CD4-positive, alpha-beta T cell treated with Interferon alpha-2 for 1 hour (primary cell): ENCODE measurements at places on chromosomes 1 and 21.

DNA sequence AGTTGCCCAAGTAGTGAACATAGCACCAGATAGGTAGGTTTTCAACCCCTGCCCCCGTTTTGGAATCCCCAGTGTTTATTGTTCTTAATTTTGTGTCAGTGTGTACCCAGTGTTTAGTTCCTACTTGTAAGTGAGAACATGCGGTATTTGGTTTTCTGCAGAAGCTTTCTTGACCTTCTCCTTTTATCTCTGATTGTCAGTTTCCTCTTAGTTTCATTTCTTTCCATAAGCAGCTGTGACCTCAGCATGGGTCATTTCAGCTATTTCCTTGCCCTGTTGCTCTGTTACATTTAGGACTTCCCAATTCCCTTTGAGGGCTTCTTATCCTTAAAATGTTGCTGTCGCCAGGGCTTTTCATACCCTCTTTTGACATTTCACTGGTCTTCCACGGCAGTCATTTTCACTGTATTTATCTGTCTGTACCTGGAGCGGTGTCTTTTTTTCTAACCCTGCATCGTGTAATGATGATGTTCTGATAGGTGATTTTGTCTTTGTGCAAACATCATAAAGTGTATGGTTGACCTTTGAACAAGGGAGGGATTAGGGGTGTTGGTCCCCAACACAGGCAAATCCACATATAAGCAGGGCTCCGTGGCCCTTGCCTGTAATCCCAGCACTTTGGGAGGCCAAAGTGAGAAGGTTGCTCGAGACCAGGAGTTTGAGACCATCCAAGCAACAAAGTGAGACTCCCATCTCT, 15.0 kb downstream of the ITSN1 start:
- DNase-seq, result peak; percentile 6

GRCh38 chr1:98791498-98791897, 130.0 kb downstream of the SNX7 start:
- no peak for DNase-seq

GRCh38 chr1:48692235-48692634, 84.5 kb downstream of the BEND5 start:
- no peak for DNase-seq

- DNase-seq, result peak; percentile 63
Measured at GRCh38 chr1:235998812-235999211, 66.1 kb downstream of the NID1 start.

DNA sequence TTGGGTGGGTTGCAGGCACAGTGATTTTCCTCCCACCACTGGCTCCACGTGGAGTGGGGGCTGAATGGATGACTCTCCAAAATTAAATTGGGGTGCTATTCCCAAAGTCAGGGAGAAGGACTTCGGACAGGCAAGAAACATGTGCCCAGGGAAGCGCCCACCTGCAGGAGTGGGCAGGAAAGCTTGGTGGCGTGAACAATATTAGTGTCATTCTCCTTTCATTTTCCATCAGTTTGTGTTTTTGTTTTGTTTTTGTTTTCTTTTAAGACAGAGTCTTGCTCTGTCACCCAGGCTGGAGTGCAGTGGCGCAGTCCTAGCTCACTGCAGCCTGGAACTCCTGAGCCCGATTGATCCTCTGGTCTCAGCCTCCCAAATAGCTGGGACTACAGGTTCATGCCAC, 30.1 kb downstream of the TOMM20 start:
- DNase-seq, result no peak

- DNase-seq, result no peak
Measured at GRCh38 chr1:53345996-53346813, 18.3 kb upstream of the LRP8 start.

DNA sequence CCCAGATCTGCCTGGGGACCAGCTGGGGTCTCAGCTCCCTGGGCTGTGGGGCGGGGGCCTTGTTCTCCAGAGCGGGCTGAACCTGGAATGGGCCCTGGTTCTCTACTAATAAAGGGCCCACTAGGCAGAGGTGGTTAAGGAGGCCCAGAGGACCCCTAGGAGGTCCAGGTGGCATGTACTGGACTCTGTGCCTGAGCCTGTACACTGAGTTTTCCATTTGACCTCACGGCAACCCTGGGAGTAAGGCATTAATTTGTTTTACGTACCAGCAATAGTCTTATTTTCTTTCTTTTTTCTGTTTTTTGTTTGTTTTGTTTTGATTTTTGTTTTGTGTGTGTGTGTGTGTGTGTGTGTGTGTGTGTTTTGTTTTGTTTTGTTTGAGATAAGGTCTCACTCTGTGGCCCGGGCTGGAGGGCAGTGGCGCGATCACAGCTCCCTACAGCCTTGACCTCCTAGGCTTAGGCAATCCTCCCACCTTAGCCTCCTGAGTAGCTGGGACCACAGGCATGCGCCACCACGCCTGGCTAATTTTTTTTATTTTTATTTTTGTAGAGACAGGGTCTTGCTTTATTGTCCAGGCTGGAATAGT, 19.6 kb upstream of the FAM131C start:
- DNase-seq, result no peak

DNA sequence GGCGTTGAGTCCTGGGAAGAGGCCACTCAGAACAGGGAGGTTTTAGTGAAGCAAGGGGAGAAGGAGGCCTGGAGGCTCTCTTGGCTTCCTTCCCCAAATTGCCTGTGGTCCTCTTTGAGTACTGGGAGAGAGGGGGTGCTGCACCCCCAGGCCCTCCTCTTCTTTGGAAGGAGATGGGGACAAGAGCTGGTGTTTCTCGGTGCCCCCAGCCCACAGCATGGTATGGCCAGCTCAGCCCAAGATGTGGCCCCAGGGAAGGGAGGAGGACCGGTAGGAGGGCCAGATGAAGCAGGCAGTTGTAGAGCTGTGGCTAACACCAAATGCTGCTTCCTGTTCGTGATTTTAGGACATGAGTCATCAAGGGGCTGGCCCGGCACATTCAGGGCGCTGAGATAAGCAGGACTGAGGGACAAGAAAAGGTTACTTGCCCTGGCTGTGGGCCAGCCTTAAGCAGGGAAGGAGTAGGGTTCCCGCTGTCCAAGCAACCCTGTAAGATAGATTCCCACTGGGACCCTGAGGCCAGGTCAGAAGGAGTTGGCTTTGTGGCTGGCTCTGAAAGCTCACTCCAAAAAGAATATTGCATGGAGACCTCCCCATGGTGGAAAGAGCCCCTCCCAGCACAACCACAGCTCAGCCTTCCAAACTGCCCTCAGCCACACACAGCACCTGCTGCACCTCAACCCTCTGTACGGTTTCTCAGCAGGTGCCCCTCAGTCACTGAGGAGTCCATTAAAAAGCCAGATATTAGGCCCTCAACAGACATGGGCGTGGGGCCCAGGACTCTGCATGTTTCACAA, 4.9 kb upstream of the TNFRSF1B start:
- DNase-seq, result peak; percentile 83

- DNase-seq, result no peak
Measured at GRCh38 chr1:173187671-173188237, 19.4 kb downstream of the TNFSF4 start.

DNA sequence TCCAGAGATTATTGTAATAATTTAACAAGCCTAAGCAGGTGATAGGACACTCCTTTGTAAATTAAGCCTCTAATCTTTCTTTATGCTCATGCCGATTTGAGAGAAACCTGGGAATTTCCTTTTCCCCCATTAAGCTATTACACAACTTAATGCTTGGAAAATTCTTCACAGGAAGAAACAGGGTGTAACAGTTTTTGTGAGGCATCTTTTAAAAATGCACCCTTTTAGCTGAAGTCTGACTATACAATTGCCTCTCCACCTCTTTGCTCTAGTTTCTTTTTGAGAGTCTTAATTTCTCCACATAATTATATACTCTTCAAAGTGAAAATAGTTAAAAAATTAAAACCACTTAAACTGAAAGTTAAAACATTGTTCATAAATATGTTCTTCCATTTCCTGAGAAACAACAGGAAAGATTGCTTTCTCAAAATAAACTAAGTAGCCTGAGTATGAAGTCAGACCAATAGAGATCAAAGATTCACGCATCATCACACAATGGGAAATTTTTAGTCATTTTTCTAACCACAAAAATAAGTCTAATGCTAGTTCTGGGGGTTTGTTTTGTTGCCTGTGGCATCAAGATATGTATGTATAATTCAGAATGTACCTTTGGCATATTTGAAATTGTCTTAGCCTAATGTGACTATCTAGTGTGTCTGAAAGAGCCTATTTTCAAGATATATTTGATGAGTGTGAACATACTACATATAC, 34.7 kb downstream of the LRRC8D start:
- DNase-seq, result no peak

DNA sequence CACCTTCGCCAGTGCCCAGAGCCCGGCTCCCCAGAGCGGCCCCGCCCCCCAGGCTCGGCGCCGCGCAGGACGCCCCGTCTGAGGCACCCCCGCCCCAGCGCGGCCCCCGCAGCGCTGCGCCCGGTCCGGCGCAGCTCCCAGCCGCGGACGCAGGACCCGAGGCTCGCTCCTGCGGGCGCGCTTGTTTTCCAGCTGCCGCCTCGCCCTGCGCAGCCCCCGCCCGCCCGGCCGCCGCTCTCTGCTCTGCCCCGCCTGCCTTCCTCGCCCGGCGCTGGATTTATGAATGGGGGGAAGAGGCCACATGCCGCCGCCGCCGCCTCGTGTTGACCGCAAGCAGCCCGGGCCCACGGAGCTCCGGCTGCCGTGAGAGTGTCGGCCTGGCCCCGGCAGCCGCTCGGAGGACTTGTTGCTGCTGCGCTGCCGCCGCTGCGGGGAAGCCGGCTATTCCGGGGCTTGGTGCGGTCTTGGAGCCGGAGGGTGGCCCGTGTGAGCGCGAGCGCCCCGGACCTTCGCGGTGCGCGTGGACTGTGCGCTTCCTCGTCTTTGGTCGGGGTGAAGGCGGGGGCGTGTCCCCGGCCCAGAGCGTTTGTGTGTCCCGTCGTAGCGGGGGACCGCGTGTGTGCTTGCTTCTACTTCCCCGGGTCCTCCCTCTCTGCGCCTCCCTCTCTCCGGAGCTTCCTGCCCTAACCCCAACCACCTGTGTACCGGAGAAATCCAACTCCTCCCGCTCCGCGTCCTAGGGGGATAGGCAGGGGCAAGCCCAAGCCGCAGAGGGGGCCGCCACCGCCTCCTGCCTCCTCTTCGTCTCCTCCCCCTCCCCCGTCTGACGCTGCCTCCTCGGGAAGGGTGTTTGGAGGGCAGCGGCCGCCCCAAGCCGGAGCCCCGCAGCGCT, 736 bp downstream of the KCNC4 start:
- peak; percentile 59 for DNase-seq

- DNase-seq, result peak; percentile 5
Measured at GRCh38 chr1:157566484-157567300, 14.4 kb upstream of the FCRL5 start.

GRCh38 chr1:244412176-244412575, 39.5 kb downstream of the ADSS2 start:
- DNase-seq, result no peak

DNA sequence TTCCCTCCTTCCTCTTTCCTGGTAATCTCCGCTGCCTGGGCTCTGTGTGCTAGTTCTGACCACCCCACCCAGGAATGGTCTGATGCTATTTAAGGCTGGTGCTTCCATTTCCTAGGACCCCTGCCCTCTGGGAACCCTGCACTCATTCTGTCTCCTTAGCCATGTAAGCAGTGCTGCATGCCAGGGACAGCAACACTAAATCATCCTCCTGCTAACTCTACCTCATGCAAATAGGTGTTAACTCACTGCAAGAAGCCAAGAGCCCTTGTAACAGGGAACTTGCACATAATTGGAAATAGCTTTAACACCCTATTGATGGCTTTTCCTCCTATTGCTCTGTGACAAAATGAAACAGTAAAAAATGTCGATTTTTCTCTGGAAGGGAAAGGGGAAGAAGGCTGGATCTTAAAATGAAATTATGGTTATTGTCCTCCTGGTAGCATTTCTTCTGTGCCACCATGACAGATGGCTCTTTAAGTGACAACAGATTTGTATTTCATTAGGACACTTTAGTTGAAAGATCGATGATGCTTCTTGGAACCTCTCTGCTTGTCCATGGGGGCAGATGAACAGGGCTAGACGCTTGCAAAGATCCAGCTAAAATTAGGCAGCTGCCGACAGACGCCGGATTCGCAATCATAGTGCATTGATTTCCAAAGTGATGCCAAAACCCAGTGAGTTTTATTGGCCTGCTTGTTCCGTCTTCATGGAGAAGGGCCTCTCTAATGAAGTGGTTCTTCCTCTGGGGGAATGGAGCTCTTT, 551.7 kb downstream of the MATN1 start:
- DNase-seq, result no peak

DNA sequence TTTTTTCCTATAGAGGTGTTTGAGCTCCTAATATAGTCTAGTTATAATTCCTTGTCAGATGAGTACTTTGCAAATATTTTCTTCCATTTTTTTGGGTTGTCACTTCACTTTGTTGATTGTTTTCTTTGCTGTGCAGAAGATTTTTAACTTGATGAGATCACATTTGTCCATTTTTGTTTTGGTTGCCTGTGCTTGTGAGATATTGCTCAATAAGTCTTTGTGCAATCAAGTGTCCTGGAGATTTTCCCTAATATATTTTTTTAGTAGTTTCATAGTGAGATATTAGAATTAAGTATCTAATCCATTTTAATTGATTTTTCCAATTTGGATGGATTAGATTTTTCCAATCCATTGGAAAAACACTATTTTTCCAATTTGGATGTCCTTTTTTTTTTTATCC, 1395.5 kb downstream of the PLA2G4A start:
- no peak for DNase-seq

GRCh38 chr1:205309741-205310140, 11.8 kb downstream of the NUAK2 start:
- no peak for DNase-seq

GRCh38 chr21:15751546-15751945, 21.8 kb downstream of the USP25 start:
- DNase-seq, result no peak

DNA sequence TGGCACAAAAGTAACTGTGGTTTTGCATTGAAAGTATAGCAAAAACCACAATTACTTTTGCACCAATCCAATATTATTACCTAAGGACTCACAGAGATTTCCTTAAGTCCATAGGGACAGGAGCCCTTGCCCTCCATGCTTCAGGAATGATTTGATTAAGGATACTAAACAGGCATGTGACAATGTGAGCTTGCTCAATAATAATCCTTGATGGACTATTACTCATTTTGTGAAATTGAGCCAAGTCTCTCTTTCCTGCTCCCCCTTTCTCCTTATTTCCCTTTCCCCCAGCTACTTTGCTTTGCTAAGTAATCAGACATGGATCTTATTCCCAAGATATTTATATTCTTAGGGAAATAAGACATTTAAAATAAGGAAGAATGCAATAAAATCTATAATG, 21.6 kb upstream of the RGL1 start:
- no peak for DNase-seq

DNA sequence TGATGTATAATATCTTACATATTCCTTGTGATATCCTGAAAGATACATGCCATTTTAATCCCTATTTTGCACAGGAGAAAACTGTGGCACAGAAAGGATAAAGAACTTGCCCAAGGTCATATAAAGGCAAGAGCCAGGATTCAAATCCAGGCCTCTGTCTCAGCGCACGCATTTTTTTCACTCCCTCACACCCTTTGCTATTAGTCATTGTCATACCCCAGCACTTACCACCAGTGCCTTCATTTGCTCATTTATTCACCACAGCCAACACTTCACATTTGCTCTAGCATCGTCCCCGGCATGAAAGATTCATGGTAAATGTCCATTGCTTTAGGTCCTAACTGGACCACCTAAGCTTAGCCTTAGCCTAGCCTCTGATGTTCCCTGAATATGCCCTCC, 14.2 kb downstream of the ALX3 start:
- no peak for DNase-seq

- no peak for DNase-seq
Measured at GRCh38 chr1:10709646-10710045, 86.8 kb downstream of the CASZ1 start.

GRCh38 chr1:155320661-155321617, at the start of gene RUSC1:
Gene RUSC1, plus strand, starts transcription at chr1:155320894. Its CDS starts 880 bp downstream, at chr1:155321774.
- DNase-seq, result peak; percentile 75
